ENCODE measurements at places on chromosomes 12 and 14. TPM values are rescaled to one million over a fixed set of nuclear protein-coding genes. Genes with fewer than 3 reads are reported as not detected.

- H3K4me1 ChIP-seq = peaks cover 3% of the 10 kb centered on the region
- H3K27ac ChIP-seq = no peak overlapping the region
- peaks cover 10% of the 10 kb centered on the region for H3K27me3 ChIP-seq
- peaks cover 22% of the 10 kb centered on the region for H3K36me3 ChIP-seq
- no peak overlapping the region for H3K4me3 ChIP-seq
These were observed 183.8 kb downstream of the CALM1 start for GRCh38 chr14:90580377-90581335.

The FGD4 gene
- 17.2 TPM for total RNA-seq

GRCh38 chr12:64390275-64390851 lies at the start of gene C12orf56:
Gene C12orf56, minus strand, starts transcription at chr12:64390758. Its CDS starts 193 bp downstream, at chr12:64390565.
- peak within 1 kb of the TSS; percentile 9 for H3K27ac ChIP-seq
- no peaks in the 10 kb centered on the region for H3K4me1 ChIP-seq
- DNase-seq = peak; percentile 41
- peaks cover 9% of the 10 kb centered on the region for H3K27me3 ChIP-seq
- H3K36me3 ChIP-seq = no peaks in the 10 kb centered on the region

- peak overlapping the region; percentile 14 for H3K4me3 ChIP-seq
- no peak for DNase-seq
- H3K36me3 ChIP-seq = peaks cover 14% of the 10 kb centered on the region
These were observed 2.2 kb downstream of the NPFF start for GRCh38 chr12:53505086-53505485.

Data from endothelial cell (in vitro differentiated cells).